Gastroesophageal sphincter (tissue), 4 donors: ENCODE measurements at places on chromosomes 4 and X. TPM values are rescaled to one million over a fixed set of nuclear protein-coding genes. Genes with fewer than 3 reads are reported as not detected.

The EGF gene
- total RNA-seq = 0.93 TPM

DNA sequence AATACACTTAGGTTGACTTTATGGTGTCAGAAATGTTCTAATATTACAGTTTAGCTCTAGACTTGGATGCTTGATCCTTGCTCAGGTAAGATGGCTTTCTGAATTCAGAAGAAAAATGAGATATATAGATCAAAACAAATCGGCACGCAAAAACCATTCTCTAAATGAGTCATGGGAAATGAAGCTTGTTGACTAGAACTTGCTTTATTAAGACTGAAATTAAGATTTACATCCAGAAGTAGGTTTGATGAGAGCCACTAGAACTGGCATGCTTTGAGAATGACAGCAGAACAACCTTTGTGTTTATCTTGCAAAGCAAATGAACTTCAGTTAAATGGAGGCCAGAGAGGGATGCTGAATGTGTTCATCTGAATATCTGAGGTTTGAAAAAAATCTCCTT, 304.9 kb upstream of the KLF3 start:
- ATAC-seq = no peak

DNA sequence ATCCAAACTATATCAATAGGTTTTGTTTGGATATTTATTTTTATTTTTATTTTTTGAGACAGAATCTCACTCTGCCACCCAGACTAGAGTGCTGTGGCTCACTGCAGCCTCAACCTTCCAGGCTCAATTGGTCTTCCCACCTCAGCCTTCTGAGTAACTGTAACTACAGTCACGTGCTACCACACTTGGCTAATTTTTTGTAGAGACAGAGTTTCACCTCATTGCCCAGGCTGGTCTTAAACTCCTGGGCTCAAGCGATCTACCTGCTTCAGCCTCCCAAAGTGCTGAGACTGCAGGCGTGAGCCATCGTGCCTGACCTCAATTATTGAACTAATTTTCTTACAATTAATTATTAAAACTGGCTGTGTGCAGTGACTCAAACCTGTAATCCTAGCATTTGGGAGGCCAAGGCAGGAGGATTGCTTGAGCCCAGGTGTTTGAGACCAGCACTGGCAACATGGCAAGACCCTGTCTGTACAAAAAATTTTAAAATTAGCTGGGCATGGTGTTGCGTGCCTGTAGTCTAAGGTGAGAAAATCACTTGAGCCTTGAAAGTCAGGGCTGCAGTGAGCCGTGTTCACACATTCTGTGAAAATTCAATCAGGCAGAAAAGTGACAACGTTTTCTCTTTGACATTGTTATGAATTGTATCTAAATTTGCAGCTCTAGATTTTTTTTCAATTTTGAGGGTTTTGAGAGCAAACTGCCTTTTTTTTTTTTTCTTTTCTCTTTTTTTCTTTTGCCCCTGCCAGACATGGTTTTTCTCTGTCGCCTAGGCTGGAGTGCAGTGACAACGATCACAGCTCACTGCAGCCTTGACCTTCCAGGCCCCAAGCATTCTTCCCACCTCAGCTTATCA, 66.0 kb downstream of the UBE2K start:
- no peak for ATAC-seq

GRCh38 chrX:145825896-145826295, 8.3 kb downstream of the SLITRK2 start:
- ATAC-seq = no peak

DNA sequence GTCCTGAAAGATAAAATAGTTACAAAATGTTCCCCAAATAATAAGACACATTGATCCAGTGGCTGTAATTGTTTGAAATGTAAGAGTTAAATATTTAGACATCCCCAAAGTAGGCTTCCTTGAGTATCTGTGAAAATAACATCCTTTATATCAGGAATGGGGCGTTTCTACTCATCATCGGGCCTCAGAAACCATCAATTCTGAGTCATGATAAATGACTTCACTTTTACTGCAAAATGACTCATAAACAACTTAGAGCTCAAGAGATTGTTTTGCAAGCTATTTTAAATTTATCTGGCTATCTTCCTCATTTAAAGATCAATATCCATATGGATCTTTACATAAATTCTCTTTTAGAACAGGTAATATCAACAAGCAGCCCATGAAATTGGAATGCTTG, 369.4 kb upstream of the CNKSR2 start:
- no peak for ATAC-seq

The RNF128 gene
- total RNA-seq = not detected

The TRAM1L1 gene
- 0.58 TPM for total RNA-seq

- ATAC-seq = peak; percentile 91
Measured at GRCh38 chr4:186676531-186677161, 47.0 kb downstream of the FAT1 start.

The WDR17 gene
- total RNA-seq = 4.6 TPM

DNA sequence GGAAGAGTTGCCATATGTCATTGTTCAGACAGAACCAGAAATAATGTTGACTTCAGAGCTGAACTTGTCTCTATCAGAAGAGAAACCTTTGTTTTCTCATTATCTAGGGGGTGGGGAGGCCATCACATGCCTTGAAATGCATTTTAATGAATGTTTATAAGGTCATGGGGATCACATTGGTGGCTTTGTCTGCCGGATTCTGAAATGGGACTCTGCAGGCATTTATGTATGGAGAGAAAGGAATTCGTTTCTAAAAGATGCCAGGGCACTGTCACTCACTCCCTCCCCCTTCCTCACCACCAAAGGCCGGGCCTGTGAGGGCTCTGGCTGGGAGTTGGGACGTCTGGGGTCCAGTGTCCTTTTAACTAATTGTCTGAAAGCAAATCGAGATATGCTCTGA, 102.2 kb downstream of the MAMLD1 start:
- no peak for ATAC-seq

The TMSB15A gene
- total RNA-seq = not detected

- no peak for ATAC-seq
Measured at GRCh38 chr4:114385195-114385985, 213.2 kb upstream of the UGT8 start.

- no peak for ATAC-seq
Measured at GRCh38 chr4:176499518-176499917, 179.8 kb downstream of the SPCS3 start.

- no peak for ATAC-seq
Measured at GRCh38 chr4:128427832-128428366, 140.3 kb upstream of the PGRMC2 start.

The TLR3 gene
- total RNA-seq = 8.4 TPM

GRCh38 chr4:105634402-105635080, 73.9 kb downstream of the INTS12 start:
- no peak for ATAC-seq

- no peak for ATAC-seq
Measured at GRCh38 chr4:133190098-133190497, 41.0 kb downstream of the PCDH10 start.

DNA sequence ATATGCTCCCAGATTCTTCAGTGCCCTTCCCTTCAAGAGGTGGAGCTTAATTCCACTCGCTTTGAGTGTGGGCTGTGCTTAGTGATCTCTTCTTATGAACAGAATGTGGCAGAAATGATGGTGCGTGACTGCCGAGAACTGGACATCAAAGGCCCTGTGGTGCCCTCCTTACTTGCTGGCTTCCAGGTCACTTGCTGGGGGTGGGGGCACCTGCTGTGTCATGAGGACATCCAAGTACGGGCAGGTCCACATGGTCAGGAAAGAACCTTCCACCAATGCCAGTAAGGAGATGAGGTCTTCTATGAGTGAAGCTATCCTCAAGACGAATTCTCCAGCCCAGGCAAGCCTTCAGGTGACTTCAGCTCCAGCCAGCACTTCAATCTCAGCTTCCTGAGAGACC, 95.8 kb downstream of the FAM53A start:
- no peak for ATAC-seq

GRCh38 chr4:104860238-104861123, 286.2 kb upstream of the TET2 start:
- peak; percentile 53 for ATAC-seq

The TKTL1 gene
- total RNA-seq = not detected

GRCh38 chr4:1572521-1572920, 111.6 kb downstream of the FAM53A start:
- no peak for ATAC-seq

The GATA1 gene
- not detected for total RNA-seq

GRCh38 chr4:167622481-167623240, 388.4 kb upstream of the SPOCK3 start:
- no peak for ATAC-seq

DNA sequence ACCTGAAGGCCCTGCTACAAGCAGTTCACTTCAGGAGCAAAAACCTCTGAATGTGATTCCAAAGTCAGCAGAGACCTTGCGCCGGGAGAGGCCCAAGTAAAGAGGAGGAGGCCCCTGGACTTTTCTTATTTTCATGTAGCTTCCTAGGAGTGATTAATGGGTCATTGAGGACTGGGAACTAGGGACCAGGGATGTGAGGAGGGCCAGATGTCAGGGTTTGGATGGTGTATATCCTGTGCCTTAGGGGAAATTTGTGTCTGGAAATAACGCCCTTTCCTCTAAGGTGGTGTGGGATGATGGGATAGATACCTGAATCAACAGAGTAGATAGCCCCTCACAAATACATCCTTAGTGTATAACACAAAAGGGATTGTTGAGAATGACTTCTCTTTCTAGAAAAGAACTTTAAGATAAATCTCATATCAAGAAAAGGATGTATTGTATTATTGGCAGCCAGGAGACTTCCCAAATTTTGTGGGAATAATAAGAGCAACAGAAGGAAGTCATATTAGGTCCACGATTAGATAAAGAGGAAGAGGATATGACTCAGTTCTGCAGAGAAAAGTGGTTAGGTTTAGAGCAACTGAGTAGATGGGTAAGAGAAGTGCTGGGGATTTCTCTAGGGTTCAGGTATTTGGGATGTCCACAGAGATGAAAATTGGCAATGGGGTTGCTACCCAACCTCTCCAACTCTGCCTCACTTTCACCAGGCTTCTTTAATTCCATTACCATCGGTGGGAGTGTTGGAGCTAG, 1.1 kb downstream of the ITGB1BP2 start:
- ATAC-seq = no peak
